ENCODE measurements at places on chromosomes 6 and 20.

DNA sequence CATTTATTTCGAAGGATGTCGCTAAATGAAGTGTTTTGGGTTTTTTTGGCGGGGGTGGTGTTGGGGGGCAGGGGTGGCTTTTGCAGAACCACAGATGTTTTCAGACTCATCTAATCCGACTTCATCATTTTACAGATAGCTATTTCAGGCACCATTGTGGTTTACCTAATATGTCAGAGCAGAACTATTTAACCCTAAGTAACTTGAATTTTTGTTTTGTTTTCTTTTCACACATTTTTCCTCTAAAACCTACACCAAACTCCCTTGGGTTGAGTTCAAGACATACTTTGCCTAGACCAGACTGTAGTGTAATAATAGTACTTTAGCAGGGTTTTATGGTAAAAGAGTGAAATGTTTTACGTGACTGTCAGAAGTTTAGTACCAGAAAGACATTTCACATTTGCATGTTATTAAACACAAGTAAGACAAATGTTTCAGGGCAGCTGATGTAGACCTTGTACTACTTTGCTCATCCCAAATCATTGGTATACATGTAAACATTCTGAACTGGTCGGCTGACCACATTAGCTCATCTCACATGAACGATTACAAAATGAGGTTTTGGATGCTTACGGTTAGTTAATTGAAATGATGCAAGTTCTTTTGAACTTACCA lies 37.7 kb downstream of the MAP3K4 start:
- H3K36me3 ChIP-seq = no peaks in the 10 kb centered on the region
- no peak overlapping the region for H3K27ac ChIP-seq
- no peak overlapping the region for H3K4me3 ChIP-seq
- H3K4me1 ChIP-seq = peaks cover 20% of the 10 kb centered on the region

DNA sequence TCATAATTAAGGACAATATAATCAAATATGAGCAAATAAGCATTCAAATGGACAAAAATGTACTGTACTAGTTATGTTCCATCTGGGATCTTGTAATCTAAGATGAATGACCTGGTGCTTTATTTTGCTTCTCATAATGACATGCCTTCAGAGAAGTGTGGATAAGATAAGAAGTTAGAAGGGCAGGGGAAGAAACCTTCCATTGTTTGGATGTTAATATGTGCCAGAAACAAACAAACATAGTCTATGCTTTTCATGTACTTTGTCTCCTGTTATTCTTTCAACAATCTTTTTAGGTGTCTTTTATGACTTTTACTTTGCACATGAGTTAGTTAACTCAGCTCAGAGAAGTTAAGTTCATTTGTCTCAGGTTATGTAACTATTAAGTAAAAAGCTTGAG lies 511.5 kb upstream of the SOX4 start:
- H3K27me3 ChIP-seq = no peaks in the 10 kb centered on the region
- H3K27ac ChIP-seq = no peak overlapping the region
- no peaks in the 10 kb centered on the region for H3K36me3 ChIP-seq
- H3K4me3 ChIP-seq = no peak overlapping the region
- no peak for DNase-seq

DNA sequence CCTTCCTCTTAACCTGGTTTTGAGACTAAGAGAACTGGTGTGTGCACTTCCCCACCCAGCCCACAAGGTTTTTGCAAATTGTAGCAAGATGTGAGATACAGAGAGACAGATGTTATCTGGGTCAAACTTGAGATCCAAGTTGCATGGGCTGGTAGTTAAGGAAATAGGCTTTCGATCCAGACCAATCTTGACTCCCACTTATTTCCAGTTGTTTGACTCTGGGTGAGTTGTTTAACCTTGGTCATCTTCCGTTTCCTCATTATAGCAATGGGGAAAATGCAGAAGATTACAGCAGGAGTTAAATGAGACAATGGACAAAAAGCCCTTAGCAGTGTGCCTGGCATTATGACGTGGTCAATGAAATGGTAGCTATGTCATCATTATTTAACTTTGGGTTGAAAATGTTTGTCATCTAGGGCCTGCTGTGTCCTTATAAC lies 1.7 kb downstream of the SNX21 start:
- no peak overlapping the region for H3K27ac ChIP-seq
- peaks cover 8% of the 10 kb centered on the region for H3K4me1 ChIP-seq
- no peak overlapping the region for H3K4me3 ChIP-seq
- H3K27me3 ChIP-seq = no peaks in the 10 kb centered on the region
- no peak for DNase-seq

DNA sequence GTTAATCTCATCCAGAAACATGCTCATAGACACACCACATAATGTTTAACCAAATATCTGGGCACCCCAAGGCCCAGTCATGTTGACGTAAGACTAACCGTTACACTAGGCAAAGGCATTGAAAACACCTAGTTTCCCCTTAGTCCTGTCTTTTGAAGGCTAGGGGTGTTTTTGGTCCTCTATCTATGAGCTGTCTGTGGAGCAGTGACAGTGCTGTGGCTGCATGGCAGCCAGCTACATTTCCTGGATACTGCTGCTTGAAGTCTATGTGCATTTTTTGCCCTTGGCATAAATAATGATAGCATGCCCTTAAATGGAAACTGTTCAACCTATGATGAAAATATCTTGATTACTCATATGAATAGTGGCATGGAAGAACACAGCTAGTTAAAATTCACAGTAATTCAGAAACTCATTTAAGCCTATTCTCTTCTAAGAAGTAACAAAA lies 18.6 kb downstream of the FARS2 start:
- no peak for DNase-seq
- no peak overlapping the region for H3K27ac ChIP-seq
- H3K27me3 ChIP-seq = no peaks in the 10 kb centered on the region
- H3K4me3 ChIP-seq = no peak overlapping the region
- H3K36me3 ChIP-seq = no peaks in the 10 kb centered on the region

DNA sequence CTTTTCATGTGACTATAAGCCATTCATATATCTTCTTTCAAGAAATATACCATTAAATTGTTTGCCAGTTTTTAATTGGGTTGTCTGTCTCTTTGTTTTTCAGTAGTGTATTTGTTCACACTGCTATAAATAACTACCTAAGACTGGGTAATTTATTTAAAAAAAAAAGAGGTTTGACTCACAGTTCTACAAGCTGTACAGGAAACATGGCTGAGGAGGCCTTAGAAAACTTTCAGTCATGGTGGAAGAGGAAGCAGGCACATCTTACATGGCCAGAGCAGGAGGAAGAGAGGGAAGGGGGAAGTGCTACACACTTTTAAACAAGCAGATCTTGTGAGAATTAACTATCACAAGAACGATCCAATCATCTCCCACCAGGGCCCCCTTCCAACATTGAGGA lies 255.3 kb downstream of the EPM2A start:
- no peak overlapping the region for H3K27ac ChIP-seq
- DNase-seq = no peak
- H3K27me3 ChIP-seq = no peaks in the 10 kb centered on the region
- H3K4me1 ChIP-seq = peaks cover 2% of the 10 kb centered on the region
- no peak overlapping the region for H3K4me3 ChIP-seq

Data from Calu3 (cell line).